Stimulated activated CD4-positive, alpha-beta T cell treated with anti-CD3 and anti-CD28 coated beads, Interleukin-15, amount 100 ng/mL, for 24 hours (primary cell): ENCODE measurements at places on chromosomes 5 and 9.

- no peak for DNase-seq
Measured at GRCh38 chr9:106218427-106218826, 524.1 kb downstream of the TMEM38B start.

DNA sequence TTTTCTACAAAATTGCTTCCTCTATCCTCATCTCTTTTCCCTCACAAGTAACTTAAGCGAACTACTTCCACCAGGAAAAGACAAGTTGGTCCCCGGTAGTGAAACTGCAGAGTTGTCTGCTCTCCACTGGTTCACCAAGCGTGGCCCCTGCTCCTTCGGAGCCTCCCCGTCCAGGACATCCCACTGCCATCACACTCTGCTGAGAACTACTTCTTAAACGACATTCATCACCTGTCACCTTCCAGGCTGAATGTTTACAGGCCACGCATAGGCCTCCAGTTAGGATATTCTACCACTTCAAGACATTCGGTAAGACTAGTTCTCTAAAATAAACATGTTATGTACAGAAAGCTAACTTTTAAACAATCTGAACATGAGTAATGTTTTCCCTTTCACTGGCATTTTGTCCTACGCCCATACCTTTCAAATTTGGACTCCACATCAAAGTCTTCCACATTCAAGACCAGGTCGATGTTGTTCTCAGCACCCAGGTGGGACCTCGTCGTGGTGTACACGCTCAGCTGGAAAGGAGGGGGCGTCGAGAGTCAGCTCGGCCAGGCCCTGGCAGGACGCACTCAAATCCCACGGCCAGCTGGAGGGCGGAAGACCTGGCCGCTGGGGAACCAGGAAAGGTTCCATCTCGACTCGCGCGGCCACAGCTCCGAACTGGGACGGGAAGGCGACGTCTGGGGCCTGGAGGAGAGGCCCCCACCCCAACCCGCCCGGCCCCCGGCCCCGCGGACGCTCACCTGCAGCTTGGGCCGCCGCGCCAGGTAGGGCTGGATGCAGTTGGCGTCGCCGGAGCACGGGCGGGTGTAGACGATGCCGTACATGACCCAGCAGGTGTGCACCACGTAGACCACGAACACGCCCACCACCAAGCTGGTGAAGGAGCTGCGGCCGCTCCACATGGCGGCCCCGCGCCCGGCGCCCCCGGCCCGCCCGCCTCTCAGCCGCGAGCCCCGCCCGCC is 683 bp downstream of the CLPTM1L start:
- peak; percentile 44 for DNase-seq

- DNase-seq = no peak
Measured at GRCh38 chr5:33523208-33523771, 82.5 kb downstream of the TARS1 start.

- DNase-seq = no peak
Measured at GRCh38 chr5:57501414-57502201, 19.0 kb upstream of the ACTBL2 start.

- DNase-seq = peak; percentile 37
Measured at GRCh38 chr5:112965733-112966306, 10.8 kb upstream of the DCP2 start.
